ENCODE measurements at places on chromosomes 4 and X. TPM values are rescaled to one million over a fixed set of nuclear protein-coding genes. Genes with fewer than 3 reads are reported as not detected.

The CABS1 gene
- not detected for total RNA-seq

- DNase-seq, result no peak
These were observed 40.5 kb downstream of the FABP2 start for GRCh38 chr4:119281393-119281792.

The STOX2 gene
- total RNA-seq, result not detected

The XAGE1A gene
- total RNA-seq, result 2.2 TPM

- no peak for DNase-seq
These were observed 18.4 kb upstream of the MYOZ2 start for GRCh38 chr4:119116925-119117900.

DNA sequence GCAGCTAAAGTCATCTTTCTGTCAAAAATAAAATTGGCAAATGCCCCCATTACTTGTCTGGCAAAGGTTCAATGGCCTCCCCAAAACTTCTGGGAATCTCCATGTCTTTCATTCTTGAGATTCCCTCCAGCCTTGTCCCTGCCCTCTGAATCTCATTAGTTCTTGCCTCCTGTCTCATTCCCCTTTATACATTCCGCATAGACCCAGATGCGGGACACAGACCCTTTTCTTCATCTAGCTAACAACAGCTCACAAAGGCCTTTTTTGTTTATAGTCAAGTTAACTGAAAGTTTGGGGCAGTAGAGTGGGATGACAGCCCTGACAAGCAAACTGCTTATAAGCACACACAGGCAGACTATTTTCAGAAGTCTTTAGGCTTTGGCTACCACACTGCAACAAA, 306.1 kb upstream of the FAM241A start:
- no peak for DNase-seq

The DCAF12L1 gene
- not detected for total RNA-seq

Measured in HT1080 (cell line).